ENCODE measurements at places on chromosomes 7 and 10.

- no peak for DNase-seq
Measured at GRCh38 chr7:28779954-28780353, 178.2 kb downstream of the TRIL start.

- DNase-seq = peak; percentile 46
Measured at GRCh38 chr10:124721330-124722045, 22.7 kb downstream of the FAM53B start.

GRCh38 chr7:143305423-143306070 lies 10.4 kb upstream of the CLCN1 start:
- peak; percentile 73 for DNase-seq

DNA sequence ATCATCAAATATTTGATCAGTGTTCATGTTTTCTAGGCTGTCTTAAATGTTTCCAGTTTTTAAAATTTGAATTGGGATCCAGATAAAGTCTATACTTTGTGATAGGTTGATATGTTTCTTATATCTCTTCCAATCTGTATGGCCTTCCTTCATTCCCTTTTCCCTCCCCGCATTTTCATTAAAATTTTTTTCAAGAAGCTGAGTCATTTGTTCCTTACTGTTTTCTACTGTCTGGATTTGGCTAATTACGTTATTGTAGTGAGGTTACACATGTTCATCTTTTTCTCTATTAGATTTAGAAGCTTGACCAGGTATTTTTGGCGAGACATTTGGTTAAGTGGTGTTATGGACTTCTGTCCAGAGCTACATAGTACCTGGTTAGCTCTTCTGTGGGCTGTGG lies 11.2 kb downstream of the GARS1 start:
- DNase-seq = no peak

GRCh38 chr10:118754229-118754555 lies 578 bp downstream of the CACUL1 start:
- DNase-seq = peak; percentile 28

DNA sequence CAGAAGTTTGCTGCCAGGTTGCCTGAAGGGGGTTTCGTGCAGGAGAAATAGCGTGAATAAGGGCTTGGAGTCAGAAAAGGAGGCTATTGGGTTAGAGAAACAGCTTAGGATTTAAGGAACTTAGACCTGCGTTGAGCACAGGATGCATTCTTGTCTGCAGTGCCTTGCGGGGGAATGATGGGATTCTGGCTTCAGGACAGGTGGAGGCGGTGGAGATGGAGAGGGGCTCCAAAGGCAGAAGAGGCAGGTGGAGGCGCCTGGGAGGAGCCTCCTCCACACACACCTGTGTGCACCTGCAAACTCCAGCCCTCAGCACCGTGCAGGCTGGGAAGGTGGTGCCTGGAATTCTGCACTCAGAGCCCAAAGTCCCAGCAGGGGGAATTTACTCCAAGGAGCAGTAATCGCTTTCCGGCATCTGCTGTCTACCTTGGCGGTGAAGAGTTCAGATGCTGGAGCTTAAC lies 1.8 kb downstream of the CLIP2 start:
- no peak for DNase-seq

DNA sequence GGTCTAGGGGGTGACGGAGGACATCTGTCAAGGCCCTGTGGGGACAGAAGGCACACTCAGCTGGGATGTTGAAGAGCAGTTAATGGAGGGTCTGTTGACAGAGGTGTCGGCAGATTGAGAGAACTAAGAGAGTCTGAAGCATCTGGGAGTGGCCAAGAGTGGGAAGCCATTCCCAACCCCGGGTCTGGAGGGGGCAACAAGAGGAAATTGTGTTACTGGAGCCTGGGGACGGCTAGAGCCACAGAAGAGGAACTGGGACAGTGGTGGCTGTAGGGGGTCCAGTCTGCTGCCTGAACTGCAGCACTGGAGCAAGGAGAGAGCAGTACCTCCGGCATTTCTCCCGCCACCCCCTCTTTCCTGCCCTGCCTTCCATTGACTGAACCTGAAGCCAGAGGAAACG lies 136.6 kb downstream of the CHN2 start:
- no peak for DNase-seq

GRCh38 chr10:17201794-17202116 lies 283 bp upstream of the TRDMT1 start:
- no peak for DNase-seq

All from CD4-positive, alpha-beta T cell treated with Interleukin-6 for 4 hours (primary cell).